Type B pancreatic cell (in vitro differentiated cells): ENCODE measurements at places on chromosomes 16 and 17. TPM values are rescaled to one million over a fixed set of nuclear protein-coding genes. Genes with fewer than 3 reads are reported as not detected.

MXRA7 gene
- 43.4 and 75.0 TPM in 2 replicates for total RNA-seq

BEAN1 gene
- 1.1 and 3.2 TPM in 2 replicates for total RNA-seq

BCAR1 gene
- total RNA-seq, result 67.2 and 73.0 TPM in 2 replicates

KRTAP4-9 gene
- total RNA-seq, result not detected in 2 replicates

DPEP2 gene
- not detected in 2 replicates for total RNA-seq

PERCC1 gene
- total RNA-seq, result 0.77 and 0.83 TPM in 2 replicates

PPP1R27 gene
- not detected in 2 replicates for total RNA-seq

DUS2 gene
- total RNA-seq, result 21.7 and 24.1 TPM in 2 replicates

GRCh38 chr17:67111327-67111726 lies 67.0 kb downstream of the CACNG1 start:
- no peak overlapping the region for H3K27ac ChIP-seq
- no peak for DNase-seq
- H3K4me3 ChIP-seq, result no peak overlapping the region
- H3K27me3 ChIP-seq, result no peaks in the 10 kb centered on the region

DNA sequence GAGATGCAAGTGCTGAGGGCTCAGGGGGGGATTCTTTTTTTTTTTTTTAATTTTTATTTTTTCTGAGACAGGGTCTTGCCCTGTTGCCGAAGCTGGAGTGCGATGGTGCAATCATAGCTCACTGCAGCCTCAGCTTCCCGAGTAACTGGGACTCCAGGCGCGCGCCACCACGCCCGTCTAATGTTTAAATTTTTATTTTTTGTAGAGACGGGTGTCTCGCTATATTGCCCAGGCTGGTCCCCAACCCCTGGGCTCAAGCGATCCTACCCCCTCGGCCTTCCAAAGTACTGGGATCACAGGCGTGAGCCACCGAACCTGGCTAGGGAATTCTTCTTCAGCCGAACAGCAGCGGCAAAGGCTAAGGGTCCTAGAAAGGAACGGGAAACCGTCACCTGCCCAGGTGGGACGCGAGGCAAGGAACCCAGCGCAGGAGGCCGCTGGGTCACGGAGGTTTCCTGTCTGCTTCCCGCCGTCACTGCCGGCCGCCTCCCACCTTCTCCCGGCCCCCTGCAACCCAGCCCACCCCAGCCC lies 13.3 kb upstream of the OR1F1 start:
- no peak overlapping the region for H3K27ac ChIP-seq
- no peaks in the 10 kb centered on the region for H3K36me3 ChIP-seq
- no peak for DNase-seq
- peaks cover 93% of the 10 kb centered on the region for H3K27me3 ChIP-seq
- H3K4me1 ChIP-seq, result peaks cover 9% of the 10 kb centered on the region

- DNase-seq, result no peak
- no peak overlapping the region for H3K27ac ChIP-seq
- no peaks in the 10 kb centered on the region for H3K36me3 ChIP-seq
- peaks cover 10% of the 10 kb centered on the region for H3K4me1 ChIP-seq
These were observed 44.0 kb upstream of the YPEL2 start for GRCh38 chr17:59287452-59287851.

DNA sequence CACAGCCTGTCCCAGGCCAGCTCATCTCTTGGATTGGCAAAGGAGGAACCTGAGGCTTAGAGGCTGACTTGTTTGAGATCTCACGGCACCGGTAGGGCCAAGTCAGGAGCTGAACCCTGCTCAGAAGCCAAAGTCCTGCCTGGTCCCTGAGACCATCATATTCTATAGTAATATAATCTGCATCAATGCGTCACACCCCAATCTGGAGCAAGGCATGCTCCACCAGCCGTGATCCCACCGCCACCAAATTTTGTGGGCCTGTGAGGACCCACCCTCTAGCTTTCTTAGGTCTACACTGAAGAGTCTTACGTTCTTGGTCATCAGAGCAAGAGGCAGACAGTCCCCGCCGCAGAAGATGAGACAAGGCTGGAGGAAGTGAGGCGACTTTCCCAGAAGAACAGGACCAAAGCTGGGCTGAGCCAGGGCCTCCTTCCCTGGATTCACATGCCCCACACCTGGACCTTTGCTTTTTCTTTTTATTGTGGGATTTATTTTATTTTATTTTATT lies 2.7 kb downstream of the SULT1A1 start:
- H3K27me3 ChIP-seq, result peaks cover 3% of the 10 kb centered on the region
- no peaks in the 10 kb centered on the region for H3K36me3 ChIP-seq
- H3K4me1 ChIP-seq, result peaks cover 11% of the 10 kb centered on the region
- H3K4me3 ChIP-seq, result no peak overlapping the region
- no peak overlapping the region for H3K27ac ChIP-seq

DNA sequence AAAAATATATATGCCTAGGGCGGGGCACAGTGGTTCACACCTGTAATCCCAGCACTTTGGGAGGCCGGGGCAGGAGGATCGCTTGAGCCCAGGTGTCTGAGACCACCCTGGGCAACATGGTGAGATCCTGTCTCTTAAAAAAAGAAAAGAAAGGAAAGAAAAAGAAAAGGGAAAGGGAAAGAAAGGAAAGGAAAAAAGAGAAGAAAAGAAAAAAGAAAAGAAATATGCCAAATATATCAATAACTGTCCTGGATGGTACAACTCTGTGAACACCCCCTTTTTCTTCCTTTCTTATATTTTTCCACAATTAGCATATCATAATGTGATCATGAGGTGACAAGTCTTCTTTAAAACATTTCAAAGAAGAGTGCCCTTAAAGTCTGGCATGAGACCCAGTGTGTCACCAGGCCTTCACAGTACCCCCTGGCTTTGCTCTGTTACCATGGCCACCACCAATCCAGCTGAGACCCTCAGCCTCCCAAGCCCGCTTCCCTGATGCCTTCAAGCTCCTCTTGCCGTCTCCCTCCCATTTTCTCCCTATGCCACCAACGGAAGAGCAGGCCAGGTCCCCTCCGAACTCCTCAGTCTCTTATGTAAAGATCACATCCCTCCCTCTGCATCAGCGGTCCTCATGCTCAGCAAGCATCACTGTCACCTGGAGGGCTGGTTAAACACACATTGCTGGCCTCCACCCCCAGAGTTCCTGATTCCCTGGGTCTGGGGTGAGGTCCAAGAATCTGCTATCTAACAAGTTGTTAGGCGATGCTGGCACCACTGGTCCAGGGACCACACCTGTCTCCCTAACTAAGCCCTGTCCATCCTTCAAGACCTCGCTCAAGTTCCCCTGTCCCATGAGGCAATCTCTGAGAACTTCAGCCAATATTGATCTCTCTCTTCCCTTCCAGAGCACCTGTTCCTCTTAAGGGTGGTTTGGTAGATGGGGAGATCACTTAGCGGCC lies 44.5 kb downstream of the CUEDC1 start:
- no peak overlapping the region for H3K4me3 ChIP-seq
- H3K36me3 ChIP-seq, result peaks cover 10% of the 10 kb centered on the region
- no peak for DNase-seq
- no peaks in the 10 kb centered on the region for H3K27me3 ChIP-seq
- no peak overlapping the region for H3K27ac ChIP-seq

DNA sequence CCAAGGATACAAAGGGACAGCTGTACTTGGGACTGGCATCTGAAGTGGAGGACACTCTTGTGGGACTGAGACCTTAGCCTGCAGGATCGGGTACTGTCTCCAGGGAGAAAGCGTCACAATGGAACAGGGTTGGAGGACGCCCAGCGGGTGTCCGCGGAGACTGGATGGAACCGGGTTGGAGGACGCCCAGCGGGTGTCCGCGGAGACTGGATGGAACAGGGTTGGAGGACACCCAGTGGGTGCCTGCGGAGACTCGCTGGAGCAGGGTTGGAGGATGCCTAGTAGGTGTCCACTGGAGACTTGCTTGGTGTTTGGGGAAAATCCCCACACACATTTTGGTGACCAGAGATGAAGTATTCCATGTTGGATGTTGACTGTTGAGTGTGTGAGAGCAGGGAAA lies at the start of gene MYADML2:
MYADML2 (minus strand) TSS at position 45 of the 400 bp plus-strand sequence. CDS start 5,492 bp downstream, outside the sequence.
- DNase-seq, result no peak
- no peak within 1 kb of the TSS for H3K27ac ChIP-seq
- H3K4me3 ChIP-seq, result no peak within 1 kb of the TSS
- H3K36me3 ChIP-seq, result no peaks in the 10 kb centered on the region
- peaks cover 4% of the 10 kb centered on the region for H3K27me3 ChIP-seq

GRCh38 chr16:3762107-3762750 lies 44.9 kb upstream of the TRAP1 start:
- H3K4me3 ChIP-seq, result no peak overlapping the region
- no peaks in the 10 kb centered on the region for H3K27me3 ChIP-seq
- H3K4me1 ChIP-seq, result no peaks in the 10 kb centered on the region
- peaks cover 25% of the 10 kb centered on the region for H3K36me3 ChIP-seq
- no peak for DNase-seq

GRCh38 chr17:28878981-28879380 lies 18.6 kb downstream of the FLOT2 start:
- no peak for DNase-seq
- H3K4me3 ChIP-seq, result no peak overlapping the region
- H3K27ac ChIP-seq, result no peak overlapping the region
- no peaks in the 10 kb centered on the region for H3K4me1 ChIP-seq
- H3K27me3 ChIP-seq, result no peaks in the 10 kb centered on the region

GRCh38 chr17:78128551-78129350 lies at the start of gene TMC6:
TSS of gene TMC6 (minus strand) at chr17:78128755. CDS start at chr17:78126832, 1,923 bp downstream.
- H3K4me1 ChIP-seq, result peaks cover 10% of the 10 kb centered on the region
- H3K4me3 ChIP-seq, result peak within 1 kb of the TSS; percentile 93
- peaks cover 2% of the 10 kb centered on the region for H3K36me3 ChIP-seq
- H3K27ac ChIP-seq, result peak within 1 kb of the TSS; percentile 89
- DNase-seq, result no peak

DNA sequence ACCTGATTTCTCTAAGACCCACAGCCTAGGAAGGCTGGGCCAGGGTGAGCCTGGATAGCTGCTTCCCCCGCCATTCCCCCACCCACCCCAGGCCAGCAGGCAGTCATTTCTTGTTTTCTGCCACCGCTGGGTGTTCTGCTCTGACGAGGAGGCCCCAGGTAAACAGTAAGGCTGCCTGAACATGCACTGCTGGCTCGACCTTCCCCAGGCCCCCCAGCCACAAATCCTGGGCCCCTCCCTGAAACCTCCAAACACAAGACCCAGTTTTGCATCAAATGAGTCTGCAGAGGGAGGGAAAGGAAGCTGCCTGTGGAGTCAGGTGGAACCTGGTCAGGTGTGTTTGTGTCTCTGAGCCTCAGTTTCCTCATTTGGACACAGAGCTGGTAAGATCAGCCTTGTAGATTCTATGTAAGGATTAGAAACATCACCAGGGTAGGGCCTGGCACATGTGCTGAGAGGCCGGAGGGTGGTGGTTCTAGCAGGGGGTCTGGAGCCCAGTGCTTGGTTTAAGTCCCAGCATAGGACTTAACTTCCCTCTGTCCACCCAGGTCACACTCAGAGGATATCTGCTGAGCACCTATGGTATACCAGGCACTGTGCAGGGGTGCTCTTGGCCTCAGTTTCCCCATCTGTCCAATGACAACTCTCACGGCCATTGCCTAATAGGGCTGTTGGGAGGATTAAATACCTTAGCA lies 18.9 kb upstream of the PRM1 start:
- no peak overlapping the region for H3K27ac ChIP-seq
- H3K4me3 ChIP-seq, result no peak overlapping the region
- H3K27me3 ChIP-seq, result no peaks in the 10 kb centered on the region
- peaks cover 29% of the 10 kb centered on the region for H3K4me1 ChIP-seq

DNA sequence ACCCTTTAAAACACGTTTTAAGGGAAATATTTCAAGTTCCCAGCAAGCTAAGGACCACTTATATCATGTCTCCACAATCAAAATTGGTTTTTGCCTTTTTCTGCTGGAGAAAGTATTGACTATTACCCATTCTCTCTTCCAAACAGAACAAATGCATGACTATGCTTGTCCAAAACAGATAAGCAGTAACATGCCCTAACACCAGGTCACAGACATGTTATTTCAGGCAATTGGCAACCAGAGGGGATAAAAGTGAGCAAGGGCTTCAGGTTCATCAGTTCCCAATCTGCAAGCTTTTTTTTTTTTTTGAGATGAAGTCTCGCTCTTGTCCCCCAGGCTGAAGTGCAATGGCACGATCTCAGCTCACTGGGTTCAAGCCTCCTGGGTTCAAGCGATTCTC lies 15.0 kb downstream of the SKA2 start:
- H3K36me3 ChIP-seq, result peaks cover 9% of the 10 kb centered on the region
- H3K27me3 ChIP-seq, result no peaks in the 10 kb centered on the region
- DNase-seq, result no peak

DNA sequence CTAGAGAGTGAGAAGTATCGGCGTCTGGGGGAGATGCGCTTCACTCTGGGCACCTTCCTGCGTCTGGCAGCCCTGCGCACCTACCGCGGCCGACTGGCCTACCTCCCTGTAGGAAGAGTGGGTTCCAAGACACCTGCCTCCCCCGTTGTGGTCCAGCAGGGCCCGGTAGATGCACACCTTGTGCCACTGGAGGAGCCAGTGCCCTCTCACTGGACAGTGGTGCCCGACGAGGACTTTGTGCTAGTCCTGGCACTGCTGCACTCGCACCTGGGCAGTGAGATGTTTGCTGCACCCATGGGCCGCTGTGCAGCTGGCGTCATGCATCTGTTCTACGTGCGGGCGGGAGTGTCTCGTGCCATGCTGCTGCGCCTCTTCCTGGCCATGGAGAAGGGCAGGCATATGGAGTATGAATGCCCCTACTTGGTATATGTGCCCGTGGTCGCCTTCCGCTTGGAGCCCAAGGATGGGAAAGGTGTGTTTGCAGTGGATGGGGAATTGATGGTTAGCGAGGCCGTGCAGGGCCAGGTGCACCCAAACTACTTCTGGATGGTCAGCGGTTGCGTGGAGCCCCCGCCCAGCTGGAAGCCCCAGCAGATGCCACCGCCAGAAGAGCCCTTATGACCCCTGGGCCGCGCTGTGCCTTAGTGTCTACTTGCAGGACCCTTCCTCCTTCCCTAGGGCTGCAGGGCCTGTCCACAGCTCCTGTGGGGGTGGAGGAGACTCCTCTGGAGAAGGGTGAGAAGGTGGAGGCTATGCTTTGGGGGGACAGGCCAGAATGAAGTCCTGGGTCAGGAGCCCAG lies 2.8 kb downstream of the SPHK1 start:
- no peak for DNase-seq
- no peaks in the 10 kb centered on the region for H3K36me3 ChIP-seq
- peaks cover 12% of the 10 kb centered on the region for H3K4me1 ChIP-seq
- H3K27ac ChIP-seq, result no peak overlapping the region
- peak overlapping the region; percentile 77 for H3K4me3 ChIP-seq
- H3K27me3 ChIP-seq, result peaks cover 4% of the 10 kb centered on the region

DNA sequence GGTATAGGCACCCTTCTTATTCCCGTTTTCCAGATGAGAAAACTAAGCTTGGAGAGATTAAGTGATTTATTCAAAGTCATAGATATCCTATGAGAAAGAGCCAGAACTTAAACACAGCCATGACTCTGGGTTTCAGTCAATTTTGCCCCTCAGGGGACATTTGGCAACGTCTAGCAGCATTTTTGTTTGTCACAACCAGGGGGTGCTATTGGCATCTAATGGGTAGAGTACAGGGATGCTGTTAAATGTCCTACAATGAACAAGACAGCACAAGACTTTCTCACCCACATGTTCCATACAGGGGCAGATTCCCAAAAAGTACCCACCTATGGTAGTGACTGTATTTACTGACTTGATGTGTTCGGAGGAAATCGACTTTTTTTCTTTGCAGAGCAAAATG lies 4.8 kb upstream of the SHISA9 start:
- H3K27me3 ChIP-seq, result peaks cover 60% of the 10 kb centered on the region
- H3K4me1 ChIP-seq, result no peaks in the 10 kb centered on the region
- no peaks in the 10 kb centered on the region for H3K36me3 ChIP-seq
- H3K4me3 ChIP-seq, result no peak overlapping the region
- no peak for DNase-seq
- no peak overlapping the region for H3K27ac ChIP-seq

- H3K27ac ChIP-seq, result peak overlapping the region; percentile 97
- no peaks in the 10 kb centered on the region for H3K27me3 ChIP-seq
- H3K4me1 ChIP-seq, result peaks cover 16% of the 10 kb centered on the region
These were observed 1.6 kb downstream of the MAFG start for GRCh38 chr17:81925860-81926450.

- no peak overlapping the region for H3K4me3 ChIP-seq
- DNase-seq, result no peak
- H3K27ac ChIP-seq, result no peak overlapping the region
- H3K36me3 ChIP-seq, result no peaks in the 10 kb centered on the region
These were observed 124.2 kb downstream of the METRNL start for GRCh38 chr17:83203472-83204221.
